ENCODE measurements at places on chromosomes 3 and 15.

GRCh38 chr3:169147238-169148008 lies 516.1 kb downstream of the MECOM start:
- no peak for DNase-seq

DNA sequence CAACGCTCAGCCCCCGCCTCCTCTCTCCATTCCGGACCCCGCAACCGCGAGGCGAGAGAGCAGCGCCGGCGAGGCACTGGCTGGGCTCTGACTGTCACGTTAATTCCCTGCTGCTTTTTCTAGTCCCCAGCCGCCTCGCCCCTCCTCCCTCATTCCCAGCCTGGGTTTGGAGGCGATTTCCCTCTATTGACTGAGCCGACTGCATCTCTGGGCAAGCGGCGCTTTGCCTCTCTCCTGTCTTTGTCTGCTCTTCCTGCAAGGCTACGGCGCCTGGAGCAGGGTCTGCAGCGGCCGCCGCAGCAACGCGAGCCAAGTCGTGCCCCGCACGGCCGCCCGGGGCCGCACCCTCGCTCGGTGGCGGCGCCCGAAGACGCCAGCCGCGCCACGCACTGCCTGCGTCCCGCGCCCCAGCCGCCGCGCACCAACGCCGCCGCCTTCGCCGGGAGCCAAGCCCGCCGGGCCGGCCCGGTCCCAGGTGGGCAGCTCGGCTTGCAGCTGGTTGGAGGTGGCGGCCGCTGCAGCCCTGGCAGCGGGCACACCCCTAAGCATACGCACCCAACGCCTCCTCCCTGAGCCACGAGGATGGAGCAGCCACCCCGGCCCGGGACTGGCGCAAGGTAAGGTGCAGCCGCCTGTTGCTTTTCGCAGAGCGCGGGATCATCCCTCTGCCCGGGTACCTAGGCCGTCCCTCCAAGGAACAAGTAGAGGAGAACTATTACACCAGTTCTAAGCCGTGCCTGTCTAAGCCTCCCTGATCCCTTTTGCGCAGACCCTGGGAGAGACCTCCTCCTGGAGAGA lies at the start of gene LRRC3B:
LRRC3B (plus strand) TSS at position 152 of the 798 bp plus-strand sequence. CDS start 86,901 bp downstream, outside the sequence.
- no peak for DNase-seq

- no peak for DNase-seq
Observed at GRCh38 chr3:189588070-189588469, 43.1 kb upstream of the TP63 start.

DNA sequence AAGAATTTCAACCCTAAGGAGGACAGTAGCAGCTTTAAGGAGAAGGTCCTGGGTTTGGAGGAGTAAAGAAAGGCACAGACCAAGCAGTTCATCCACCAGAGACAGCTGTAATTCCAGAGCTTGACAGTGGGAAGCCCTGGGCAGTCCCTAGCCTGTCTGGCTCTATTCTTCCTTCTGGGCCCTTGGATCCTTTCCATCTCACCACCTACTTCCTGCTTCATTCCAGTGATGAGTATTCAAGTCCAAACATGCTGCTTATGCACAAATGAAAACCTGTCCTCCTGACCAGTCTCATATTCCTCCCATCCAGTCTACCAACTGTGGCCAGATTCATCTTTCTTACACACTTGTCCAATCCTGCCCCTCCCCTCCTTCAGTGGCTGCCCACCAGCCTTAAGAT lies 171.4 kb downstream of the CNTN3 start:
- DNase-seq = no peak

DNA sequence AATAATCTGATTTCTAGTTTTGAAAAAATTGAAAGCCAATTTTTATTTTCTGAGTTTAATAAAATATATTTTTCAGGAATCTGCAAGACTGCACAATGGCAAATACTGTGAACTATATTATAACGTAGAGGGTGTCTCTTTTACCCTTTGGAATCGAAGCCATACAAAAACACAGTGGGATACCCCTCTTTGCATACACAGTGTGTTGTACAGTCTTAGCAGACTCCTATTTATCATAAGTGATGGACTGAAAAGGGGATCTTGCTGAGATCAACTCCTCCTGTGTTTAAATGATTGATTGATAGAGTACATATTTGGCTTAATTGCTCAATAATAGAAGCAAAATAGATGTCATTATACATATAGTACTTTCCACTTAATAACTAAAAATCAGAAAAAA lies 981.2 kb downstream of the NSUN3 start:
- no peak for DNase-seq
